ENCODE measurements at places on chromosomes 1 and 21.

GRCh38 chr1:68429233-68429808, 20.4 kb downstream of the RPE65 start:
- DNase-seq: no peak

DNA sequence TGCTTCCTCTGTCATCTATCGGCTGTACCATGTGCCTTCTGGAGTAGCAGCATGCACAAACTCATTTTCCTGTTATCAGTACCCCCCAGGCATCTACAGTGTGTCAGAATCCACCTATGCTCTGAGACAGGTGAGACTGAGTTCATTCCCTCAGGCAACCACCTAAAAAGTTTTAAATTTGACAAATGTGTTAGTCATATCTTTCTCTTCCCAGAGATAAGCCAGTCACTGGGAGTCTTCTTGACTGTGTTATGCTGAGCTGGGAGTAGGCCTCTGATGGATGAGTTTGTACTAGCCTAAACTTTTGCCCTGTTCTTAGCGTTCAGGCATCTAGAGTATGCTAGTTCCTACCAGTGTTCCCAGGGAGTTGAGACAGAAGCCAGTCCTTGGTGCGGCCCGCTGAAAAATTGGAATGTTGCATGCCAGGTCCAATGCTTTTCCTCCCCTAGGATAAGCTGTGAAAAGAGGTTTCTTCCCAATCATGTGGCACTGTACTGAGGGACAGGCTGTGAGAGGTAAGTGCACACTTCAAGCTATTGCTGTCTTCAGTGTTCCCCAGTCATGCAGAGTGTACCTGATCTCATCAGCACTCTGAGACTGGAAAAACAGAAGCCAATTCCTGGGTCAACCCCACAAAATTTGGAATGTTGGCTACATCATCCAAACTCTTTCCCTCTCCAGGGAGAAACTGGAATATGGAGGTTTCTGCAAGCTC, 1202.3 kb downstream of the NCAM2 start:
- no peak for DNase-seq

DNA sequence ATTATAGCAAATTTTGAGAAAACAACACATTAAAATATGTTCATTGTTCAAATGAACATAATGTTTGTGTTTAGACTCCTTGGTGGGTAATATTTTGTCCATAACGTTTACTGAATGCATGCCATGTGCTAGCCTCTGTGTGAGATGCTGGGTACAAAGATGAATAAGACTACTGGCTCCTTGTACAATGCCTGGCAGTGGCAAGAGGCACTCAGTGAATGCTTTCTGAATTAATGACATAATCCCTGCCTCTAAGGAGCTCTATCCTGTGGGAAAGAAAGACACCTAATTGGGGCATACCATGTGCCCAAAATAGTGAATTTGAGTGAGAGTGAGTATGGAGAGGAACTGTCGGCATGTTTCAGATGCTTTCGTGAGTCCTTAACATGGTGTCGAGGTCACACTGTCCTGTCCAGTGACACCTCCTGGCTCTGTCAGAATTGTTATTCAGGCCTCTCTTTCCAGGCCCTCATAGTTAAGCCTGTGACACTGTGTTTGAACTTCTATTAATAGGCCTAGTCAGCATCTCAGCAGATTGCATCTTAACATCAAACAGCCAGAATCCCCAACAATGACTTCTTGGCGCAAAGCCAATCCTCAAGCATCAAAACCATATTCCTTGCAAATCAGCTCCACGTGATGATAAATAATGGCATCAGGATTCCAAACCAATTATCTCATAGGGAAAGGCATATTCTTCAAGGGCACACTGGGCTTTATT, 32.8 kb upstream of the S1PR1 start:
- peak; percentile 97 for DNase-seq

DNA sequence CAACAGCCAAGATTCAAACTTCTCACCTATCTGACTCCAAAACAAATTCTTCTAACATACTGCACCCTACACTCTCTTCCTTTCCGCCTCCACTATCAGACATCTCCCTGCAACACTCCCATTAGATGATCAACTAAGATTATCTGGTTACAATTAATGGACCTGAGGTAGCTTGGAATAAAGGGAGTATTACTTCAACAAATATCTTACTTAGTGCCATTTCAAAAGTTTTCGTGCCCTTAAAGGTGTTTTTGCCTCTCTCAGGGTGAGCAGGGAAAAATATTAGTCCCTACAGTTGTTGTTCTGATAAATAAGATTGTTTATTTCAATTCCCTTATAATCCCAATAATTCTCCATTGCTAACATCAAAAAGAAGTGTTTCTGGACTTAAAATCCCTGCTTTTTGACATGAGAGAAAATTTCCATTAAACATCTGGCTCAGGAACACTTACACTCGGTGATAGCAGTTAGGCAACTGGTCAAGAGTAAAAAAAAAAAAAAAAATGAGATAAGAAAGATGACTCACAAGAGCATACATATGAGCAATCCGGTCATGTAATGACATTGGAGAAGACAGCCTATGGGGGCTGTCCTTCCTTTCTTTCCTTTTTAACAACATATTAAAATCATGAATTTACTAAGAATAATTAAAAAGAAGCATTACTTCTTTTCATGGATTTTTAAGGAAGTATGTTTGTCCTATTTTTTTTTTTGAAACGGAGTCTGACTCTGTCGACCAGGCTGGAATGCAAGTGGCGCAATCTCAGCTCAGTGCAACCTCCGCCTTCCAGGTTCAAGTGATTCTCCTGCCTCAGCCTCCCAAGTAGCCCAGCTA, 7.6 kb downstream of the RSBN1 start:
- DNase-seq: no peak

Data from NCI-H1105 treated with DMSO at 0.1 percent for 48 hours (cell line).